ENCODE measurements at places on chromosomes 7 and 10.
A peak's percentile ranks its signal among the peaks of the same experiment; 100 is the strongest.

- H3K36me3 ChIP-seq: no peaks in the 10 kb centered on the region
- no peak overlapping the region for H3K27ac ChIP-seq
- H3K4me1 ChIP-seq: no peaks in the 10 kb centered on the region
- H3K4me3 ChIP-seq: no peak overlapping the region
- no peaks in the 10 kb centered on the region for H3K27me3 ChIP-seq
- DNase-seq: no peak
Measured at GRCh38 chr10:84095811-84096497, 43.4 kb upstream of the GHITM start.

DNA sequence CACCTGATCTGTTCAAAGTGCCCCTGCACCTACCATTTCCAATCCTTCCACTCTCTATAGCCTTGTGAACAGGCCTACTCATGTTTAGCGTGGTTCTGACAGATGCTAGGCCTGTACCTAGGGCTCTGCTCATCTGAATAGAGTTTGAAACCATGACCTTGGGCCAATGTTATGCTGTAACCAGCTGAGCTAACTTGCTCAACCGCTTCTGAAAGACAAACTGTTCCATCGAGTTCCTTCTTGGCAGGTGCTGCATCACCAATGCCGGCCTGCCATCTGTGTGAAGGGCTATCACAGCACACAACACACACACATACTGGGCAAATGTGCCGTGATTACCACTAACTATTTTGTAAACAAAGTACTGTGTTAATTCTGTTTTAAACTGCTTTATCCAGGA, 419.0 kb upstream of the GALNT17 start:
- no peak for DNase-seq
- H3K4me3 ChIP-seq: no peak overlapping the region
- no peak overlapping the region for H3K27ac ChIP-seq
- H3K4me1 ChIP-seq: peaks cover 51% of the 10 kb centered on the region
- peaks cover 29% of the 10 kb centered on the region for H3K27me3 ChIP-seq

DNA sequence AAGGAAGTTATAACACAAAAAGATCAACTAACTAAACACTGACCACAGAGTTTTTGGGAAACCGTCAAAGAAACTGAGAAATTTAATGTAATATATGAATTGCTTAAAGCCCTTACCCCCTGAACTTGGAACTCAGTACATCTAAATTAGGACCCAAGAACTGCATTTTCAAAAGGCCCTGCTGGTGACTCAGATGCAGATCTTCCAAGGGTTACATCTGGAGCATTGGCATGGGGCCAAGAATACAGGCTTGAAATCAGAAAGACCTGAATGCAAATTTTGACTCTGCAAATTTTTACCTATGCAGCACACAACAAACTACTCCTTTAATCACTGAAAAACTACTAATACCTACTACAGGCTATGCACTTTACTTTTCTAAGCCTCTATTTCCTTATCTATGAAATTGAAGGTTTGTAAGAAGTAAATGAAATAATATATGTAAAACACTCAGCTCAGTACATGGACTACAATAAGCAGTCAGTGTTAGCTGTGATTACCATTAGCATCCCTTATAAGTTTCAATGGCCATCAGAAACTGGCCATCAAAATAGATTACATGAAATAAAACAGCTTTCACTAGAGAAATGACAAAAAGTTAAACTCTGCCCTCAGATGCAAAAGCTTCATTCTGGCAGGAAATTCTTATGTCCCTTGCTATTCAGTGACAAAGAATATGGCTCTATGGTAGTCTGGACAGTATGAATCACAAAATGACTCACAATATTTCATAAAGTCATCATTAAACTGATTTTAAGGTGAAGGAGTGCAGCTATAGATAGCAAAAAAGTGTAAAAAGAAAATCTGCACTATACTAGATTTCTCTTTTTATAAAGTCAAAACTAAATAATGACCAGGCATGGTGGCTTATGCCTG, 43.6 kb downstream of the NSUN6 start:
- H3K36me3 ChIP-seq: peaks cover 15% of the 10 kb centered on the region
- no peak for DNase-seq
- H3K4me3 ChIP-seq: no peak overlapping the region
- H3K4me1 ChIP-seq: no peaks in the 10 kb centered on the region
- H3K27me3 ChIP-seq: no peaks in the 10 kb centered on the region

DNA sequence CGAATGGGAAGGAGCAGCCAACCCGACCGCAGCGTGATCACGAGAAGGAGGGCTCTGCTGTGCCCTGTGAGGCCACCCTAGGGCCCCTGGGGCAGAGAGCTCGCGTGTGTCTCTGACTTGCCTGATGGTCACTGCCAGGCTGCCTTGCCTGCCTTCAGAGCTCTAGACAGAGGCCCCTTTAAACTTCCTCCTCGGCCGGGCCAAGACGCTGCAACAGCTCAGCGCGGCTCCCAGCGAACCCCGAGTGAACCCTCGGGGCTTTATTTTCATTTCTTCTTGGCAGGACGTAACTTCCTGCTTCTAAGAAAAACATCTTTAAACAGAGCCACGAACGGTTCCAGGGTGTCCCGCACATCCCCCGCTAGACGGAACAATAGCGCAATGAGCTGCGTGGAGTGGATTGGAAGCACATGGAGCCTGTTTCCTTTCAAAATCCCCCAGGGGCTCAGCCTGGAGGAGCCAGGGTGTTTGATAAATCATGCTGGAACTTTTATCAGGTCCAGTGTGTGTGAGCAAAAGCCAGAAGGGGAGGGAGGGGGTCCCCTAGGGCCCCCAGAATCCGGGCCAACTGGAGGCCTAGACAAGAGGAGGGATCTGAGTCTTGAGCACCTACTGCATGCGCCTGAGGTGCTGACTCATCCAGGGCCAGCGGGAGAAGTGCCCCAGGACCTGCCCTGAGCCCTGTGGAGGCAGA, 134.1 kb upstream of the GDF10 start:
- no peak overlapping the region for H3K27ac ChIP-seq
- no peak overlapping the region for H3K4me3 ChIP-seq
- peaks cover 22% of the 10 kb centered on the region for H3K36me3 ChIP-seq
- H3K27me3 ChIP-seq: no peaks in the 10 kb centered on the region
- H3K4me1 ChIP-seq: peaks cover 2% of the 10 kb centered on the region
- DNase-seq: no peak

DNA sequence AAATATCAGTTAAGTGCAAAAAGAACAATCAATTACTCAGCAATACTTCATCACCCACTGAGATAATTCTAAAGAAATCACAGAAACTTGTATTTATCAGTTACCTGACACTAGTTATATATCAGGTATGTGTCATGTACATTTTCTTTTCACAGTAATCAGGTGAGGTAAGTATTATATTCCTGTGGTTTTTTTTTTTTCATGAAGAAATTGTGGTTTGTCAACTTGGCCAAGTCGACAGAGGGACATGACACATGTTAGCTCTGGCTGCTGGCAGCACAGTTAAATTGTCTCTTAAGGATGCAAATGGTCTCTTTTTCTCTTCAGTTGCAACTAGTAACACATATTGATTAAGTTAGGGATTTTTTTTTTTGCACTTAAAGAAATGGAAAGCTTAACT, 13.7 kb upstream of the GPR141 start:
- no peak for DNase-seq
- peak overlapping the region; percentile 57 for H3K27ac ChIP-seq
- H3K4me3 ChIP-seq: no peak overlapping the region
- no peaks in the 10 kb centered on the region for H3K27me3 ChIP-seq
- peaks cover 40% of the 10 kb centered on the region for H3K4me1 ChIP-seq
- no peaks in the 10 kb centered on the region for H3K36me3 ChIP-seq

GRCh38 chr7:91628742-91629141, 251.8 kb downstream of the MTERF1 start:
- no peak overlapping the region for H3K27ac ChIP-seq
- no peaks in the 10 kb centered on the region for H3K36me3 ChIP-seq
- H3K4me1 ChIP-seq: peaks cover 2% of the 10 kb centered on the region
- no peak overlapping the region for H3K4me3 ChIP-seq
- no peak for DNase-seq
- no peaks in the 10 kb centered on the region for H3K27me3 ChIP-seq

DNA sequence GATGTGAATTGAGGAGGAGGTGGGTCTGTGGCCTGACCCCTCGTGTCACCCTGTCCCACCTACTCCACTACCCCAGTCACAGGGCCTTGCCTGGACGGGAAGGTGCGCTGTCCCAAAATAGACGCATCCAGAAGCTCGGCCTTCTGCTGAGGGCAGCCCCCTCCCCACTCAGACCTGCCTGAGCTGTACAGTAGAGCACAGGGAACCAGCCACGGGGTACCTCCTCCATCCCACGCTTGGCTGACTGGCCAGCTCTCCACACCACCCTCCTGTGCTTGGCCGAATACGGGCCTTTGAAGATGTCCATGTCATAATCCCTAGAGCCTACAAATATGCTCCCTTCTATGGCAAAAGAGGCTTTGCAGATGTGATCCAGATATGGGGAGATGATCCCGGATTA, 88.3 kb downstream of the CHST15 start:
- peaks cover 6% of the 10 kb centered on the region for H3K4me1 ChIP-seq
- H3K27ac ChIP-seq: no peak overlapping the region
- peaks cover 10% of the 10 kb centered on the region for H3K36me3 ChIP-seq
- H3K4me3 ChIP-seq: no peak overlapping the region
- H3K27me3 ChIP-seq: no peaks in the 10 kb centered on the region
